ENCODE measurements at places on chromosomes 1 and 21.

- DNase-seq, result no peak
These were observed 144.6 kb downstream of the PLPP3 start for GRCh38 chr1:56434740-56435139.

- DNase-seq, result no peak
These were observed 131.7 kb downstream of the TMEM53 start for GRCh38 chr1:44542420-44543063.

- DNase-seq, result no peak
These were observed 22.0 kb downstream of the EIF4G3 start for GRCh38 chr1:21154717-21155116.

- DNase-seq, result no peak
These were observed 13.4 kb downstream of the CATSPER4 start for GRCh38 chr1:26203642-26204318.

- no peak for DNase-seq
These were observed 30.3 kb upstream of the KCNQ4 start for GRCh38 chr1:40753142-40753882.

DNA sequence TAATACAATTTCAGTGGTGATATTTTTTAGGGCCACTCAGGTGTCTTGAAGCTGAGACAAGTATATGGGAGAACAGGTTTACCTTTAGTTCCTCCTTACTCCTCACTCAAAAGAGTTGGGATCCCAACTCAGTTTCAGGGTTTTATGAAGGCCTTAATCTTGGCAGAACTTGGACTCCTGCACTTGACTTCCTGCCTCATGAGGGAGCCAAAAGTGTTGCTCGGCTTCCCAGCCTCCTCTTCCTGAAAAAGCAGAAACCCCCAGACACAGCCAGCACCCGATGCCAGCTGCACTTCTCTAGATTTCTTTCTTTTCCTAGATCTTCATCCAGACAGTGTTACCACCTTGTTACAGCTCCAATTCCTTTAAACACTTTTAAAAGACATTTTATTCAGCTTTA, 70.8 kb upstream of the TMPRSS2 start:
- DNase-seq, result no peak

DNA sequence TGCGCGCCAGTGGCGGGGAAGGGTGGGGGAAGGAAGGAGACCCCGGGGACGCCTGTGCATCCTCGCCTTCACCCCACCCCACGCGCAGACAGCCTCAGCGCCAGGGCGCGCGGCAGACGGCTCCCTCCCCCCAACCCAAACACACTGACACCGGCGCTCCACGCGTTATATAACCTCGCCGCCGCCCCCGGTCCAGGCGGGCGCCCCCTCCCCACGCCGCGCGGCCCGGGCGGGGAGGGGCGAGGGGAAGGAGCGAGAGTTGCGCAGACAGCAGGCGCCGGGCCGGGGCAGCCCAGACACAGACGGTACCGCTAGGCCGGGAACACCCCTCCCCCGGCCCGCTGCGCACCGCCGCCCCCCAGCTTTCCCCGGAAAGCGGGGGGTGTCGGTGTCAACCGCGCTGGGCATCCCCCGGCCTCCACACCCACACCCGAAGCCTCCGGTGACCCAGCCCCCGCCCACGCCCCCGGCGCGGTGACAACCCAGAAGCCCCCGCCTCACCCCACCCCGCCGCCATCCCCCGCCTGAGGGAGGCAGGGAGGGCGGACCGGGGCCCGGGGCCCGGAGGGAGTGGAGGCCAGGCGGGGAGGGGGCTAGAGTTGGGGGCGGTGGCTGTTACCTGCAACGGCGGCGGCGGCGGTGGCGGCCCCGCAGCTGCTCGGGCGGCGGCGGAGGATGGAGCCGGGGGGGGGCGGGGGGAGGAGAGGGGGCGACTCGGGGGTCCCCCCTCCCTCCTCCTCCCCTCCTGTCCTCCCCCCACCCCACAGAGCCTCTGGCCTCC, 432 bp downstream of the AKT3 start:
- no peak for DNase-seq

- no peak for DNase-seq
These were observed 33.2 kb upstream of the PAX7 start for GRCh38 chr1:18597160-18598042.

DNA sequence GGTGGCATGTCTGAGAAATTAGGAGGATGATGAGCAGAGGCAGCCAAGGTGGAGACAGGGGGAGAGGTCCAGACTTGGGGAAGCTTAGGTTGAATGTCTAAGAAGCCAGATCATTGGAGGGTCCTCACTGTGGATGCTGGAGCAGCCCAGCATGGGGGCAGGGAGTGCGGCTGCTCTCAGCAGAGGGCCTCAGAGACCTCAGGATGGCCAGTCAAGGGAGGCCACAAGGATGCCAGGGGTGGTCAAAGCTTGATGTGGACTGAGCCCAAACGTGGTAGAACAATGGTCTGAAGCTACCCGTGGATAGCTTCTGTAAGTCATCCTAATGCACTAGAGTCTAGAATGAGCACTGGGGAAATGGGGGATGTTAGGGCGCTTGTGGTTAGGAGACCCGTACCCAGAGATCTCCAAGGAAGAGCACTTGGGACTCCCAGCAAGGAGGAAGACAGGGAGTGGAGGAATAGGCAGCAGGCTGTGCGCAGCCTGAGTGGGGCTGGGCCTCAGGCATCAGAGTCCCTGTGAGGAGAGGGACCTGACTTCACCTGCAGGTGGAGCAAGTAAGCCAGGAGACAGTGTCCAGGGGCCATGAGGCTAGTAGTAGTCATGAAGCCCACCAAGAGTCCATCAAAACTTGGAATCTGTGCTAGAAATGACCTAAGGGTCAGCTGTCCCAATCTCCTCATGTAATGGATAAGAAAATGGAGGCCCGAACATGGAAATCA, 4.3 kb upstream of the S100A9 start:
- DNase-seq, result no peak

GRCh38 chr21:45891388-45892155, 90.0 kb upstream of the COL6A1 start:
- no peak for DNase-seq

DNA sequence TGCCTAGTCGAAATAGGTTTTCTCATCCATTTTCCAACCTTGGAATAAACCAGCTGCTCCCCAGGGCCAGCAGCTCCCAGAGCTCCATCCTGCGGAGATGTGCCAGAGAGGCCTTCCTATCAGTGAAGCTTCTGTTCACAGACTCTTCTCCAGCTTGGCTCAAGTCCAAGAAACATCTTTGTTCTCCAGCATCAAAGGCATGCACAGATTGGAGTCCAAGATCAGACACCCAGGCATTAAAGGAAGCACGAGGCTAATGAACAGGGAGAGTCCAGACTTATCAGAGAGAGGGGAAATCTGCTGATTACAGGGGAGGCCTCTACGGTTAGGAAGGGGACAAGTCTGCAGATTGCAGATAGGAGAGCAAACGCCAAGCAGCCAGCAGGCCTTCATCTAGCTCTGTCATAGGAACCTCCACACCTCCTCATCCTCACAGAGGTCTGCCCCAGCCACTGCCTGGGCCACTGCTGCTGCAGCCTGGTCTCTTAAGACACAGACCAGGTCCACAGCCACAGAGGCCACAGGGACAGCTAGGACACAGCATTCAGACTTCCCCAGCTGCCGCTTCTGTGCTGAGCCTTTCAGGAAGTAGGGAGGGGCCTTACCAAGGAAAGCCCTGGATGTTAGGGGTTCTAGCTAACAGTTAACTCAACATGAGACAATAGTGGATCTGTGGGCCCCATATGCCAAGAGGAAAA, 3.4 kb downstream of the PRR9 start:
- DNase-seq, result no peak

- no peak for DNase-seq
These were observed 17.3 kb downstream of the PDC start for GRCh38 chr1:186443638-186444037.

GRCh38 chr1:234621127-234621468, 11.1 kb upstream of the IRF2BP2 start:
- no peak for DNase-seq

DNA sequence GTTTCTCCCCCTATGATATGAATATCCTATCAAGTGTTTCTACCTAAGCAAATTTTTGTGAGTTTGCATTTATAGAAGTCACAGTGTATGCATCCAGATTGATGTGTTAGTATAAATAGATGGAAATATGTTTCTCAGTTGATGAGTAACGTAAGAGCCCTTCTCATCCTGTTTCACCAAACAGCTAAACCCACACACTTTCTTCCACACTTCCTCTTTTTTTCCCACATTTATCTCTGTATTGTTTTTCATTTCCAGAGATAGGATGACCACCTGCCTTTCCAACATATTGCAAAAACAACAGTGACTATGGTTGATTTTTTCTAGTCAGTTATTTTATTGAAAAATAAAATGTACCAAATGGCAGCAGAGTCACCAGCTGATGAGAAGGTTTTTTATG, 490.1 kb downstream of the NEGR1 start:
- DNase-seq, result no peak

DNA sequence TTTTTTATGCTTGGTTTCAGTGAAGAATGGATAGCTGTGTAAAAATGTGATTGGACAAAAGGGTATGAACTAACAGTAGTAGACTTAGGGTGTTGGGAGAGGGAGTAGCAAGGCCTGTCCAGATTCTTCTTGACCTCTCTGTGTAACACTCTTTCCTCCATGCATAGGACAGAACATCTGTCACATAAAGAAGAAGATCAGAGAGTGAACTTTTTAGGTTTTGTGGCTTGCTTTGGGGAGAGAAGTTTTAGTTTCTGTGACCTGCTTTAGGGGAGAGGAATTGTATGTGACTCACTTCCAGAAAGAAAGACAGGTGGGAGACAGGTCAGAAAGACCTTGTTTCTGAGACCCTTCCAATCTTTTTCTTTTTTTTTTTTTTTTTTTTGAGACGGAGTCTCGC, 27.3 kb upstream of the LRRC52 start:
- DNase-seq, result no peak

- no peak for DNase-seq
These were observed 43.8 kb upstream of the KCNE2 start for GRCh38 chr21:34320011-34320410.

DNA sequence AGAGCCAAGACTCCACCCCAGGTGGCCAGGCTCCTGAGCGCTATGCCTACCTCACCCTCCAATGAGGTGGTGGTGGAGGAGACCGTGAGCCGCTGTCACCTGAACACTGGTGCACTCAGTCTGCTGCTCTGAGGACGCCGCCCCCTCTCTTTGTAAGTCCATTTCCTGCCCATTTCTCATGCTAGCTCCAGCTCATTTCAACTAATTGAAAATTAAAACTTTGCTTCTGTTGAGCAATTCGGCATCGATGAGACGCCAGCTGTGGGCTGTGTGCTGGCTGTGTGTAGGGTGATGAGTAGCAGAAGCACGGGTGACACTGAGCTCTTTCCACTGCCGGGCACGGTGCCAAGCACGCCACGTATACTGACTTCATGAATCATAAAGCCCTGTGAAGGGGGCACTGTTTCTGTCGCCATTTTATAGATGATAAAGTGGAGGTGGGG, 11.2 kb downstream of the TNFRSF1B start:
- no peak for DNase-seq

GRCh38 chr1:236520445-236521005, 3.3 kb upstream of the LGALS8 start:
- DNase-seq, result no peak

GRCh38 chr1:6971048-6971447, 185.8 kb downstream of the CAMTA1 start:
- DNase-seq, result no peak

DNA sequence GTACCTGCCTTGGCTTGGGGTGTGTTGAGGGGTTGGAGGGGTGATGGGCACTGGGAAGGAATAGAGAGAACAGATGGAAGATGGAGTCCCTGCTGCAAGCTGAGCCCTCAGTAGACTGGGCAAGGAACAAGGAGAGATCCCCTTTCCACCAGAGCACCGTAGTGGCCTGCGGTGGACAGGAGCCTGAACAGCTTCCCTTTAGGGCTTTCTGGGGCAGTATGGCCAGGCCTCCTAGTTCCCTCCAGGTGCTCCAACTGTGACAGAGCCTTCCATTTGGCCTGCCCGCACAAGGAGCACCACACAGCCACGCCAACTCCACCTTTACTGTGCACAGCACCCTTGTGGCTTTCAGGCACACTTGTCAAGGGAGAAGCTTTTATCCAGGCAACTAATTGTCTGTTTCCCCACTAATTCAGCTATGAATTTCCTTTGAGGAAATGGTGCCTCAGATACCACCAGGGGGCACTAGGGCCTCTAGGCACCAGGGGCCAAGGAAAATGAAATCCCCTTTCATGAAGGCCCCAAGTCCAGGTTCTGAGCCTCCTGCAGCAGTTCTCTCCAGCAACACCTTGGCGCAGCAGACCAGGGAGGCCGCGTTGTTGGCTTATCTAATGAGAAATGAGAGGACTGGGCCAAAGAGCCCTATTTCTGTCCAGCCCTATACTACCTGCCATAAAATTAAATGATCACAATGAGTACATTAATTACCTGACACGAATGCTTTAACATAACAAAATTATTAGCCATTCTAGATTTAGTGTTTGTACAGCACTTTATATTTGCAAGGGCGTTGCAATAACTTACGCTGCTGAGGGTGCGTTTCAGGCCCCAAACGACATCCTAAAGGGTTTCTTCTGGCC, 23.1 kb upstream of the ERI3 start:
- DNase-seq, result no peak

- DNase-seq, result no peak
These were observed 34.7 kb downstream of the PRRX1 start for GRCh38 chr1:170698301-170699275.

DNA sequence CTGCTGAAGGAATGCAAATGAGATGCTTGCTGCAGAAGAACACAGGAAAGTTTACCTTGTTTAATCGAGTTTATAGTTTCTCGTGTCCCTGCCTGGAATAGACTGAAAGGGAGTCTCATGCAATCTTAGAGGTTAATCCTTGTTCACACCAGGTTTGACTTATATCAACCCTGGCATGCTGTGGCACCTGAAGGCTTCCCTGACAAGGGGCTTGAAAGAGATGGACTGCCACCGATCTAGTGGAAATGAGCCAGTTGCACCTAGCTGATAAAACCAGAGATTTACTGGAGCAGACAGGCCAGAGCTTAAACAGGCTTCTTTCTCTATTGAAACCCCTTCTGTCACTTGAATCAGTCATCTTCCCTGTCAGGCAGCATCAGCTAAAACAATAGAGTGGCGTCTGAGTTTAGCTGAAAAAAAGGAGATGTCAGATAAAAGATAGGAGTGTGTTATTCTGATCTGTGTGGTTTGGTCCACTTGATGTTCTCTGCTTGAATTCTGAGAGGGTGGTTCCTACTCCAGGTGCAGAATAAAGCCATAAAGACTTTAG, 349.7 kb downstream of the RWDD3 start:
- no peak for DNase-seq

GRCh38 chr1:61477301-61477700, 247.6 kb downstream of the TM2D1 start:
- no peak for DNase-seq

GRCh38 chr1:99326215-99326949, 62.1 kb downstream of the PLPPR4 start:
- no peak for DNase-seq
